Cortex of kidney (tissue), 1 donor: ENCODE measurements at places on chromosomes 7 and 10.

DNA sequence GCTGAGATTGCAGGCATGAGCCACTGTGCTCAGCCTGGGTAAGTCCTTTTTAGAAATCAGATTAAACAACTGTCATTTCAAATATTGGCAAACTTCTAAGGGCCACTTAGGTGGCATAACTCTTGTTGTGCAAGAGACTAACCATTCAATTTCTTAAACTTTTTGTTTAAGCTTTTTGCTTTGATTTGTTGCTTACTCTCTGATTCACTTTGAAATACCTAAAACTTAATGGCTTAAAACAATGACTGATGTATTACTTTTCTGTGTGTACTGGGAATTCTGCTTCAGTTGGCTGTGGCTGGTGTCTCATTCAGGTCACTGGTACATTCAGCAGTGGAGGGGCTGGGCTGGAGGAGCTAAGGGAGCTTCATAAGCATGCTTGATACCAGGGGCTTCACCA lies 28.9 kb downstream of the ZNF25 start:
- no peak for DNase-seq

DNA sequence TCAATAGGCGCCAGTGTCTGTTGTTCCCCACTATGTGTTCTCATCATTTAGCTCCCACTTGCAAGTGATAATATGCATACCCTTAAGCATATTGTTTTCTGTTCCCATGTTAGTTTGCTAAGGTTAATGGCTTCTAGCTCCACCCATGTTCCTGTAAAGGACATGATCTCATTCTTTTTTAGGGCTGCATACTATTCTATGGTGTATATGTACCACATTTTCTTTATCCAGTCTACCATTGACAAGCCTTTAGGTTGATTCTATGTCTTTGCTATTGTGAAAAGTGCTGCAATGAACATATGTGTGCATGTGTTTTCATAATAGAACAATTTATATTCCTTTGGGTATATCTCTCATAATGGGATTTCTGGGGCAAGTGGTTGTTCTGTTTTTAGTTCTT lies 77.8 kb upstream of the PLXDC2 start:
- no peak for DNase-seq

DNA sequence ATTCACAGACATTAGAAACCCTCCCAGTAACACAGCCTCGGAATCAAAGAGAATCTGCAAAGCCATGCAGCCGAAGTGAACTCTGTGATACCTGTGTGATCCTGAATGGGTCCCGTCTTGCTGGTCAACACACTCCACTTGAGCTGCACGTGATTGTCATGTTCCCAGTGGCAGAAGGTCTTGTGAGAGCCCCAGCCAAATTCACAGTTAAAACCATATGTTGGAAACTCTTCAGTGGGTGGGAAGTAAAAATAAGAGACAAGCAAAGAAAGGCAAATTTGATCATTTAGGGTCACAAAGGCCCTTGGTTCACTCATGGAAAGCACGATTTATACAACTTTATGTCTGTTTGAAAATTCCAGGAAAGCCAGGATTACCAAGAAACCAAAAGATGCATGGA lies 142.3 kb downstream of the NRP1 start:
- no peak for DNase-seq

DNA sequence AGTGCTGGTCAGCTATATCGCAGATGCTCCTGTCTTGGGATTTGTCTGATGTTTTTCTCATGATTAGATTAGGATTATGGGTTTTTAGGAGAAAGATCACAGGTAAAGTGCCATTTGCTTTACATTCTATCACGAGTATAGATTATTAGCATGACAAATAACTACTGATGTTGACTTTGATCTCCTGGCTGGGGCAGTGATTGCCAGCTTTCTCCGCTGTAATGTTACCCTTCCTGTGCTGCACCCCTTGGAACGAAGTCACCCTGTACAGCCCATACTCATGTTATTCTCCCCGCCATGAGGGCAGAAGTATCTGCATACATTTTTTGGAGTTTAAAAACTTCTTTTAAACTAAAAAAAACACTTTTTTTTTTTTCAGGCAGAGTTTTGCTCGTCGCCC lies 10.8 kb upstream of the CLDN4 start:
- DNase-seq: no peak

DNA sequence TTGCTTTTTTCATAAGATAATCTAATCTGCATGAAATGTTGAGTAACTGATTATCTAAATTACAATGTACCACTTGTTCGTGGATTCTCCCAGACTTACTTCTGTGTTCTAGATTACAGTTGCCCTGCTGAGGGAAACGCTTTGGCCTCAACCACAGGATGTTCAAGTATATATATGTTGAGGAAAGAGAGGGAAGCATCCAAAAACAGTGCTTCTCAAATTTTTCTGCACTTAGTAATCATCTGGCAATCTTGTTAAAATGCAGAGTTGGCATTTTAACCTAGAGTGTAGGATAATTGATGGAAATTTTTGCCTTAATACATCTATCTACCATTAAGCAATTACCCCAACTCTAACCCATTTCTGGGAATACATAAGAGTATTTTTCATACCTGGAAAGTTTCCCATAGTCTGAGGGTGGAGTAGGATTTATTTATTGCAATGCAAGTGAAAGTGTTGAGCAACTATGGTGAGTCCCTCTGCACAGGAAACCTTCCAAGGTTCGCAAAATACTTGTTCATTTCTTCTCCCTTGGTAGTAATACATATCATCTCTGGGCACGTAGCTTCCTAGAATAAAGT lies 59.6 kb upstream of the C1GALT1 start:
- no peak for DNase-seq

DNA sequence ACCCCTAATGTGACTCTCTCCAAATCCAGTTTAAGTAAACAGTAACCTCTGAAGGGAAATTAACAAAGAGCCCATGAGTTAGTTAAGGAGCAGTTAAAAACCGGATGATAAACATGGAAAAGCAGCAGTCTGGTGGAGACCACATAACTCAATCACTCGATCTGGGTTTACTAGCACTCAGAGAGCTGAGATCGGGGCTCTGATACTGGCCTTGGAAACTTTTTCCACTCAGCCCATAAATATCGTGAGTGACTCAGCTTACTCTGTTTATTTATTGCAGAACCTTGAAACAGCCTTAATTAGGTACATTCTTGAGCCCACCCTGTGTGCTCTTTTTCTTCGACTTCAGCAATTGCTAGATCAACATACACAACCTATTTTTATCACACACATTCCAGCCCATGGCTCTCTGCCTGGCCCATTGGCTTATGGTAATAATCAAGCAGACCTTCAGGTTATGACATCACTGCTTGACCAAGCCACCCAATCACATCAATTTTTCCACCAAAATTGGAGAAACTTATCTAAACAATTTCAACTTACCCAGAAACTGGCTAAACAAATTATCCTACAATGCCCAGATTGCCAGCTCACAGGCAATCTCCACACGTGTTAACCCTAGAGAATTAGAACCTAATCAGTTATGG lies 82.2 kb upstream of the GPR22 start:
- DNase-seq: no peak

DNA sequence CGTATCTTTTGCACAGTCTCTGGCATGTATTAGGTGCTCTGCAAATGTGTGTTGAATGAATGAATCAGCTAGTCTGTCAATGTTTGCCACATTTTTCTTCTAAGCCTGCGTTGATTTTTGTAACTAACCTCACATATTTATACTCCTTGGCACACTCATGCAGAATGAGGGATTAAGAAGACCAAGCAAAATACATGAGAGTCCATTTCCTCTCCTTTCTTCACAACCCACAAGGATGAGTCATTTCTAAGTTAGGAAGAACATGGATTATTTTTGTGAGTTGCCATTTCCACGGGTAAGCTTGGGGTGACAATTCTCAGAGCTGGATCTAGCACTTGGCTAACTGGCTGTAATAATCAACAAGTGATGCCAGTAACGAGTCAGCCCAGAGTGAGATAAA lies 158.8 kb downstream of the TWIST1 start:
- no peak for DNase-seq

DNA sequence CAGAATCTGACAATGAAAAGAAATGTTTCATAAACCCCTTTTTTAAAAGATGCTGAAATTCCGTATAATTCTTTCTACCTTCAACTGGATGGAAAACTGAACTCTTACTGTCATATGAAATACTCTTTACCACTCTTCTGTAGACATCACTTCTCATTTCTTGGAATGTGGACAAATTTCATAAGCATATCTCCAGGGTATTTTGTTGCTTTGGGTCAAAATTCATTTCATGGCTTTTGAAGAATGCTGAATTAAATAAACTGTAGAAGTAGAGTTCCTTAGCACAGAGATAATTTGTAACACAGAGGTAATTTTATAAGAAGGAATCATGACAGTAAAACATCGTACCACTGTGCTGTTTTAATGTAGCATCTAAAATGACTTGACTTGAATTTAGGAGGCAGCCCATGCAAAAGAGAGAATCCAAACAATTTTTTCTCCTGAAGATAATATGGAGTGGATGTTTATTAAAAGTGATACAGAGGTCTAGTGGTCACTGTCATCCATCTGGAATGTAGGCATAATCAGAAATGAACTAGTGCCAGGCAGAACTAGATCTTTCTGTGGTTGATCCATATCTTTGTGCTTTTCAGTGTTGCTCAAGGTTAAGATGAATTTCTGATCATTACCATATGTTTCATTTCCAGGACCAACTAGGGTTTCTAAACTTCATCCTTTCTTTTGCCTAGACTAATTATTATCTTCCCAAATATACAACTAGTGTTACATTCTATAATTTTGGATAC lies 492.0 kb downstream of the KIF20B start:
- no peak for DNase-seq

- no peak for DNase-seq
These were observed 266.5 kb downstream of the PAXIP1 start for GRCh38 chr7:154736389-154736788.

DNA sequence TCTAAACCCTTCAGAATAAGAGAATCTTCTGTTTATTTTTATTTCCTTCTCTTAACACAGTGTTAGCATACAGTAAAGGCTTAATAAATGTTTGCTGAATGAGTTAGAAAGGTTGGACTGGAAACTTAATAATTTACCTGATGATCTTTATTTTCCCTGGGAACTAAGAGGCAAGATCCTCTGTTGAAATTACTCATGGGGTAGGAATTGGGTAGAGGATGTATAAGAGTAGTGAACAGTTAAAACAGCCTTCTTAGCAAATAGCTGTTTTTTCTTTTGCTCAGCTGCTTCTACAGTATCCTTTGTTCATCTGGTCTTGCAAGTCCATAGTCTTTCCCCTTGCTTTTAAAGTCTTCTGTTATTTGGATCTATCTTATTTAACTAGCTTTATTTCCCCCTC lies 80.0 kb downstream of the AKAP9 start:
- no peak for DNase-seq

- DNase-seq: no peak
These were observed 29.9 kb downstream of the KAZALD1 start for GRCh38 chr10:101091546-101092290.

DNA sequence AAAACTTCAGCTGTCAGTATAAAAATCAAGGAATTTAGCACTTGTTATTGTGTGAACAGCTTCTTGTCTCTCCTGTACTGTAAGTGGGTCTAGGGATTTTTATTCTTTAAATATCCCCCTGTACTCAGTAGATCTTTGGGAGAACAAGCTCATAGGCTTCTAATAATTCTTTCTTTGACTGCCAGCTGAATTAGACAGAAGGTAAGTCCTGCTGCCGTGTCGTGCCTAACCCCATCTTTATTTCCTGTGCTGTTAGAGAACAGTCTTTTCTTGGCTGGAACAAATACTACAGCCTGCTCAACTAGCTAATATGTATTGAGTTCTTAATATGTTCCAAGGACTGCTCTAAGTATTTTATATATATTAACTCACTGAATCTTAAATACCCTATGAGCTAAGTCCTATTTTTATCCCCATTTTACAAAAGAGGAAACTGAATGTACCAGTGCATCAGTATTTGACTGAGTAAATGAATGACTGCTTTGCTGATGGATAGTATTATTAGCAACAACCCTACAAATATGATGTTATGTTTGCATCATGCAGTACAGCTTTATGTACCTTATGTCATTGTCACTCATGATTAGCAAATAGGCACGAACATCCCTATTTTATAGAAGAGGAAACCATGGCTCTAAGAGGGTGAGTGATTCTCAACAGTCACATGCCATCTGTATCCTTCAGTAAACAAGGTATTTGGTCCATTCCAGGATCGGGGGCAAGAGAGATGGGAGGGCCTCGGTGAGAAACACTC lies 5.5 kb upstream of the DUSP5 start:
- DNase-seq: no peak

DNA sequence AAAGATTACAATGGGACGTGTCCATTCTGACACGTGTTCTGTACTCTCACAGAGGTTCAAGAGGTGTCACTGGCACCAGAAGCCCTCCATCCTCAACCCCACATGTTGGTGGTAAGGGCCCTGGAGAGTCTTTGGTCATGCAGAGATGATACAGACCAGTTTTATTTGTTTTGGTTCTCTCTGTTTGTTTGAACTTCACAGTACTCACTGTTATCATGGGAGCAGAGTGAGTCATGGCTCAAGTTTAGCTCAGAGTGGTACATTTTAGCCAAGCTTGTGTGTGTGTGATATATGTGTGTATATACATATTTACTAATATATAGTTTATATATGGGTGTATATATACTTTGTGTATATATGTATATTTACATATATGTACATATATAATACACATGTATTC lies 935.6 kb downstream of the GRID1 start:
- no peak for DNase-seq

- no peak for DNase-seq
These were observed 159.3 kb upstream of the CNTNAP2 start for GRCh38 chr7:145957160-145957890.

- no peak for DNase-seq
These were observed 18.6 kb upstream of the ZNF32 start for GRCh38 chr10:43667317-43667731.

DNA sequence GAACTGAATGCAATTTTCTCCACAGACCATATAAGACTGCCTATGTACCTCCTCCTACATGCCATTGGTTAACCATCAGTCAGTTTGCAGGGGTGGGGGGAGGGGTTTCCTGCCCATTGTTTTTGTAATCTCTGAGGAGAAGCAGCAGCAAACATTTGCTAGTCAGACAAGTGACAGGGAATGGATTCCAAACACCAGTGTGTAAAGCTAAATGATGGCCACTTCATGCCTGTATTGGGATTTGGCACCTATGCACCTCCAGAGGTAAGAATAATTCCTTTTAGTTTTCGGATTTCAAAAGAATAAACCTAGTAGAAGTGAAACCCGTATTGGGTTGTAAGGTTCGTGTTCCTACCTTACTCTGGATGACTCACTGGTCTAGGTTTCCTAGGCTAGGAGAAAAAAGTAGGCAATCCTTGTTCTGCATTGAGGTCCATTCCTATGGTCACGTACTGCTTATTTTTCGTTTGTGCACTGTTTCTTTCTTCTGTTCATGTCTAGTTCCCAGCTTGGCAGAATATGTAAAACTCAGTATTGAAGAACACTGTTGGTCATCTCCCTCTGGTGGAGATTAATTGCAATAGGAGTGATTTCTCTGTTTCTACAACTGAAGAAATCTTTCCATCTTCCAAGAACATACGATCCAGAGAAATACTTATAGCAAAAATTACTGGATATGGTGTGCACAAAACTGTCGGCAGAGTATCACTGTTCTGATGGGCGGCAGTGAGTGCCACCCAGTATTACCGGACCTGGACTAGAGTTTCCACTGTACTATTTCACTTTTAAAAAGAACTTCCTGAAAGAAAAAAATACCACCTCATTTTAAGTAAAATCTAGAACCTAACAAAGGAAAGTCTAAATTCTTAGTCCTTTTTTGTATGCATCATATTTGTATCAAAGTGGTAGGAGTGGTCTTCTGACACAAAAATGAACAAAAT lies at the start of gene AKR1C3:
Gene AKR1C3, plus strand, starts transcription at position 150 of the 941 bp plus-strand sequence. Its CDS starts 31 bp downstream, at position 181.
- no peak for DNase-seq

GRCh38 chr7:39353615-39354376 lies 212.4 kb upstream of the YAE1 start:
- no peak for DNase-seq
